ENCODE measurements at places on chromosomes 6 and 20.

- no peak for DNase-seq
Measured at GRCh38 chr6:165800337-165800736, 137.3 kb upstream of the PDE10A start.

- no peak for DNase-seq
Measured at GRCh38 chr6:33956206-33956605, 152.4 kb upstream of the MLN start.

GRCh38 chr20:5825130-5825719, 75.0 kb downstream of the SHLD1 start:
- no peak for DNase-seq

DNA sequence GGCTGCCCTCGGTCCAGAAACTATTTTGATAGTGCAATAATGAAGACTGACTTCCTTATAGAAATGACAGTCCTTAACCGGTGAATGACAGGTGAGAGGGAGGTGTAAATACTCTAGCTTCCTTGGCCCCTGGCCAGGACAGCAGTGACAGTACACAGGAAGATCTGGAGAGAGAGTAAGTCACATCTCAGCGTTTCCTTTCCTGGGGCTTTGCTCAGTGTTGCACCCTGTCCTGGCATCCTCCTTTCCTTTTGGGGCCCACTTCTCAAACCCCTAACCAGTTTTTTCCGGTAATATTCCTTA, 336.9 kb downstream of the CD83 start:
- DNase-seq: no peak

- DNase-seq: no peak
Measured at GRCh38 chr20:2260250-2260649, 35.6 kb upstream of the TGM3 start.

DNA sequence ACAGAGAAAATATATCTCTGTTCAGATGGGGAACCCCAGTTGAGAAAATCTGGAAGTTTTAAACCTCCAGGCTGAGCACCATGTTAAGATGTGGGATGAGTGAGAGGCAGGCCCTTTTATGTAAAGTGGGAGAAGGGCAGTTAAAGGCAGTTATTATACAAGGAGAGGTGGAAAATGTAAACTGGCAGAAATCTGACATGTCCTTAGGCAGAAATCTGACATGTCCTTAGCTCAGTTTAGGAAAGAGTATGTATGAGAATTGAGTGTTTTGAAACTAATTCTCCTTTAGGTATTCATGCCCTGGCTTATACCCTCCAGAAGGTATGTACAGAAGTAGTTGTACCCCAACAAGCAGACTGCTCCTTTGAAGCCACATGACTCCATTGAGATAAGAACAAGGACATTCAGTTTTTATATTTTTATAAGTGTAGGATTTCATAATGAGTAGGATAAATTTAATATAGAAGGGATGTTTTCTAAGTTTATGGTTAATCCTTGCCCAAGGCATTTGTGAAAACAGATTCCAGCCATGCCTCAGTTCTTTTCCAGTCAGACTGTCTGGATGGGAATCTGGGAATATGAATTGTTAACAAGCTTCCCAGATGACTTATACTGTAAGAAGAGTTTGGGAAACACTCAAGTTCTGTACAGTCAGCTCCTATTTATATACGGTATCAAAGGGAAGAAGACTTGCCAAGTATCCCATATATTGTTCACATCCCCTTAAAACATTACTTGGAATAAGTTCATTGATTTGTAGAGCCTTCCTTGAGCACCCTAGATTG, 87.7 kb downstream of the SCAND1 start:
- DNase-seq: no peak
